Jurkat, Clone E6-1 (cell line): ENCODE measurements at places on chromosomes 6 and 20.

DNA sequence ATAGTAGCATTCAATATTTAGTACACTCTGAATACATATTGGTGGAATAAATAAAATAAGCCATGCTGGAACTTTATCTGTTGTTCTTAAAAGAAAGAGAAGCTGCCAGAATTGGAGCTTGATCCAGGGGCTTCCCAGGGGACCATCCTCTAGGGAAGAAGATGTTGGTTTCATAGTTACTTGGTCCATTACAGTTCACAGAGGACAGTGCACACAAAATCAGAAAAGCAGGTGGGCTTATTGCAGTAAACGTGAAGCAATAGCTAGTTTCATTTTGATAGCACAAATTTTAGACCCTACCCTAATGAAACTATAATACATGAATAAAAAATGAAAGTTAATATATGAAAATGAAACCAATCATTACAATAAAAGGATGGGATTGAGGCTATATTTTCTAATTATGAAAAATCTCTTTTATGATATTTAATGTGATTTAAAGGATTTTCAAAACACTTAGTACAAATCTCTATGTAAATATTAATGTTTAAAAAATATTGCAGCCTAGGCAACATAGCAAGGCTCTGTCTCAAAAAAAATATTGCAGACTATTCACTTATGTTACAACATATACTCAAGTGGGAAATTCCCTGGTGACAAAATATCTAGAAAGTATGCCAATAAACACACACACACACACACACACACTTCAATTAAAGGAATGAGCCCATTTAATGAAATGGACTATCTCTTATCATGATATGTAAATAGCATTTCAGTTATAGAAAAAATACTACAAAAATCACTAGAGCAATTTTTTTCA lies 227.0 kb upstream of the MARCKS start:
- DNase-seq = no peak

GRCh38 chr6:162151021-162151665 lies 576.4 kb downstream of the PRKN start:
- DNase-seq = no peak

- DNase-seq = no peak
Observed at GRCh38 chr6:7763881-7764280, 38.0 kb downstream of the BMP6 start.

GRCh38 chr20:64119681-64120341 lies 12.4 kb upstream of the NPBWR2 start:
- DNase-seq = no peak
